ENCODE measurements at places on chromosomes 7 and 10.
A peak's percentile ranks its signal among the peaks of the same experiment; 100 is the strongest.

DNA sequence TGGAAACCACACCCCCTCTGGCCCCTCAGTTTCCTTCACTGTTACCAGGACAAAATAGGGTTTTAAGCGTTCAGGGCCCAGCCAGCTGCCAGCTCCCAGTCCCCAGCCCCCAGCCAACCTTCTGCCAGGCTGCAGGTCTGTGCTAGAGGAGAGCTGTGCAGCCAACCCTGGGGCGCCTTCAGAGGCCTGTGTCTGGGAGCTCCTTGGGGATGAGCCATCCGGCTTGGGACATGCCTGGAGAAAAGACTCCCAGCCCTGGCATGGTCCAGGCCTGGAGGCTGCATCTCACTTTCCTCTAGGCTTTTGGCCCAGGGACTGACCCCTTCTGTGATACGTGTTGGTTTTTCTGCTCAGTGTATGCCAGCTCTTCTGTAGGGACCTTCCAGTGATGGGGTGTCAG, 487.6 kb upstream of the MGMT start:
- DNase-seq, result no peak

GRCh38 chr10:78382772-78383171, 349.1 kb downstream of the RPS24 start:
- no peak for DNase-seq

GRCh38 chr7:132893560-132893959, 188.3 kb downstream of the CHCHD3 start:
- DNase-seq, result no peak

- no peak for DNase-seq
These were observed 61.4 kb upstream of the NAMPT start for GRCh38 chr7:106346167-106346677.

GRCh38 chr7:46719616-46720015, 798.5 kb upstream of the IGFBP3 start:
- no peak for DNase-seq

- no peak for DNase-seq
These were observed 373.7 kb downstream of the PHTF2 start for GRCh38 chr7:78172267-78172757.

GRCh38 chr7:100577507-100577906, 3.8 kb upstream of the SAP25 start:
- no peak for DNase-seq

DNA sequence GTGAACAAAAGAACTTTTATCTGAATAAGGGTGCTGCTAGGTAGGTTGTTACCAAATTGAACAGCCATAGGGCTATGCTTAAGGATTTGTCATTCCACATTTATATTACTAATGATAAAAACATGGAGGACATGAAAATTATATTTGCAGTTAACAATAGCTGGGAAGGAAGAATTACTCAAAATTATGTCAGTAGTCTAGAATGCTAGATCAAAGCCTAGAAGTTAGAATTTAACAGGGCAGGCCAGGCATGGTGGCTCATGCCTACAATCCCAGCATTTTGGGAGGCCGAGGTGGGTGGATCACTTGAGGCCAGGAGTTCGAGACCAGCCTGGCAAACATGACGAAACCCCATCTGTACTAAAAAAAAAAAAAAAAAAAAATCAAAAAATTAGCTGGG, 9.4 kb downstream of the STK17A start:
- no peak for DNase-seq

DNA sequence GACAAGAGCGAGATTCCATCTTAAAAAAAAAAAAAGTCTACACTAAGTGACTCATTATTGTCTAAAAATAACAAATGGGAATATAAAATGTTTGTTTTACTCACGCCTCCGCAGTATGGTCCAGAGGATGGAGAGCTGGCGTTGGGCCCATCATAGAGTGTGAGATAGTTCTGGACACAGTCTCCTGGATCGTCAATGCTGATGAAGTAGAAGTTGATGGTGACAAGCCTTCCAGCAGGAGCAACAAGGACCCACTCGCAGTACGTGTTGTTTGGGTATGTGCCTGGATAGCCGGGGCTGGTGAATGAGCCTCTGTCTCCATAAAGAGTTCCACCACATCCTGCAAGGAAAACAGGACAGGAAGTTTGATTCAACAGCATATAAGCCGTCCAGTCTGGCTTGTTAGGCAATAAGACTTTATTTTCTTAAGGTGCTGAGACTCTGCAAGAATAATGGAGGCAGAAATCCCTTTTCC, 11.5 kb upstream of the RSU1 start:
- DNase-seq, result no peak

DNA sequence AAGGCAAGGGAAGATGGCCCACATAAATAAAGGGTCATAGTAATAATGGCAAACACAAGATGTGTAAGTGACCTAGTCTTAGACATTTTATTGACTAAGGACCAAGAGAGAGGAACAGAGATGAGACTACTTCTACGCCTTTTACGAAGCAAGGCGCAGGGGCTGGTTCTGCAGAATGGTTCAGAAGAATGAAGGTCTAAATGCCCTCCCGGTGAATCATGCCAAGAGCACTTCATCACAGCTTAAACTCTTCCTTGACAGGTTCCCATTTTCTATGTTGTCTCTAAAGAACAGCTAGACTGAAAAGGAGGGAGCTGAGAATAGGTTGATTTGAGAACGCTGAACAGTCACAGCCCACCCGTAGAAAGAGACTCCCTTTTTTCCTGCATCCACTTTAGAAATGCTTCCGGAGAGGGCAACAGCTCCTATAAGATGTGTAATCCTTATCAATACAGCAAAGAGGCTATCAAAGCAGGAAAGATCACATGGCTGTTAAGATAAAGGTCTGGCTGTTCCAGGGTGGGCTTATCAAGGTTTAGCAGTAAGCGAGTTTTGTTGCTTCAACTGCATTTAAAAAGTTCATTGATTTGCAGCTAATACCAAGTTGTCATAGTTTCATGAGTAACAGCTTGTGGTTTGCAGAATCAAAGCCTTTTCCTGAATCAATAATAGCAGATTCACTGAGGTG, 93.4 kb upstream of the AUTS2 start:
- no peak for DNase-seq

GRCh38 chr10:83680470-83680891, 458.8 kb upstream of the GHITM start:
- DNase-seq, result peak; percentile 72

DNA sequence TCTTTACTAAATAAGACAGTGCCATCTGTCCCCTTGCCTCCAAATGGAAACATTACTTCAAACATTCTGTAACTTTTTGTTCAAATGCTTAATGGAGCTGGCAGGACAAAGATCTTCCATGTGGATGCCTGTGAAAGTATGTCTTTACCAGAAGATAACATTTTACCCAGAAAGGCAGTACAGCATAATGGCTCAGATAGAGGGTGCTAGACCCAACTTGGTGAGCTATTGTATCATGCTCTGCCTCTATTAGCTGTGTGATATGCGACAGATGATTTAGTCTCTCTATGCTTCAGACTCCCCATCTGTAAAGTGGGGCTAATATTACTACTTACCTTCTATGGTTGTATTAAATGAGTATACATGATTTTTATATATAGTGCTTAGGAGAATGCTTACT, 8.8 kb upstream of the SMKR1 start:
- DNase-seq, result no peak

DNA sequence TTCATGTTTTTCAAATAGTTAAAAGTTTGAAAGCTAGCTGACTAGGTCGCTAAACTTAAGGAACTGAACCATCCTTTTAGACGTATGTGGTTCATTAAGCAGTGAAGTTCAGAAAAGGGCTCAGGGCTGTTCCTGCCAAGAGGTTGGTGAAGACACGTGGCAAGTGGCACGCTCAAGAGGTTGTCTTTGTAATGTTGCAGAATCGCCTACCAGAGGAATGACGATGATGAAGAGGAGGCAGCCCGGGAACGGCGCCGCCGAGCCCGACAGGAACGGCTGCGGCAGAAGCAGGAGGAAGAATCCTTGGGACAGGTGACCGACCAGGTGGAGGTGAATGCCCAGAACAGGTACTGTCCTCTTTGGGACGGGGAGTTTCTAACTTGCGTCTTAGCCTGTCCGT, 57.8 kb upstream of the AGBL3 start:
- no peak for DNase-seq

- no peak for DNase-seq
These were observed 179.6 kb downstream of the ZMYND11 start for GRCh38 chr10:314871-315270.

DNA sequence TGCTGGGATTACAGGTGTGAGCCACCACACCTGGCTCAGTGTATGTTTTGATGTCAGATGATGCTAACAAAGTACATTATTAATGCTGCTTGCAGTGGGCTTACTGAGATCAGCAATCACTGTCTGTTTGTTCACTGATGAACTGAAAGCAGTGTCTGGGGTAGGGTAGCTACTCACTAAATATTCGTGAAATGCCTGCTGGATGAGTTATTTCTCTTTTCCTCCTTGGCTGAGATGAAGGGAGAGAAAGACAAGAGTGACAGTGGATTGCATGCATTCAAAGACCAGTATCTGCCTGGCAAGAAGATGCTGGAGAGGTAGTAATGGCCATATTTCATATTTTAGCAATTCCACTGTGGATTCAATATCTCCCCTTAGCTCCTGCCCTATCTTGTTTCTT, 32.3 kb downstream of the FAM107B start:
- DNase-seq, result no peak

GRCh38 chr7:132475037-132475668, 101.1 kb downstream of the PLXNA4 start:
- no peak for DNase-seq

DNA sequence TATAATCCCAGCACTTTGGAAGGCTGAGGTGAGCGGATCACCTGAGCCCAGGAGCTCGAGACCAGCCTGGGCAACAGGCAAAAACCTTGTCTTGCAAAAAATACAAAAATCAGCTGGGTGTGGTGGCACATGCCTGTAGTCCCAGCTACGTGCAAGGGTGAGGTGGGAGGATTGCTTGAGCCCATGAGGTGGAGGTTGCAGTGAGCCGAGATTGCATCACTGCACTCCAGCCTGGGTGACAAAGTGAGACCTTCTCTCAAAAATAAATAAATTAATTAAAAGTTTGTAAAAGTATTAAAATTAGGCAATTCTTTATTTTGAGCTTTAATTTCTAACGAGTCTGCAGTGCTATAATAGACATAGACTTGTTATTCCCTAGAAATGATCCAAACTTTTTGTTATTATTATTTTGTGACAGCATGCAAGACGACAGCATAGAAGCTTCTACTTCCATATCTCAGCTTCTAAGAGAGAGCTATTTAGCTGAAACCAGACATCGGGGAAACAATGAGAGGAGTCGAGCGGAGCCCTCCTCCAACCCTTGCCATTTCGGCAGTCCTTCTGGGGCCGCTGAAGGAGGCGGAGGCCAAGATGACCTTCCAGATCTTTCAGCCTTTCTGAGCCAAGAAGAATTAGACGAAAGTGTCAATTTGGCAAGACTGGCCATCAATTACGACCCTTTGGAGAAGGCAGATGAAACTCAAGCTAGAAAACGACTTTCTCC, 11.9 kb downstream of the MYPN start:
- no peak for DNase-seq

- DNase-seq, result no peak
These were observed 408.2 kb upstream of the ADARB2 start for GRCh38 chr10:2145491-2145890.

- DNase-seq, result no peak
These were observed 17.3 kb downstream of the ABCB4 start for GRCh38 chr7:87458148-87458547.

- no peak for DNase-seq
These were observed 1.8 kb downstream of the NPS start for GRCh38 chr10:127550861-127551260.

- DNase-seq, result no peak
These were observed 218.7 kb downstream of the ABCA13 start for GRCh38 chr7:48389977-48390376.

GRCh38 chr10:77896058-77896457, 30.5 kb downstream of the DLG5 start:
- DNase-seq, result no peak

DNA sequence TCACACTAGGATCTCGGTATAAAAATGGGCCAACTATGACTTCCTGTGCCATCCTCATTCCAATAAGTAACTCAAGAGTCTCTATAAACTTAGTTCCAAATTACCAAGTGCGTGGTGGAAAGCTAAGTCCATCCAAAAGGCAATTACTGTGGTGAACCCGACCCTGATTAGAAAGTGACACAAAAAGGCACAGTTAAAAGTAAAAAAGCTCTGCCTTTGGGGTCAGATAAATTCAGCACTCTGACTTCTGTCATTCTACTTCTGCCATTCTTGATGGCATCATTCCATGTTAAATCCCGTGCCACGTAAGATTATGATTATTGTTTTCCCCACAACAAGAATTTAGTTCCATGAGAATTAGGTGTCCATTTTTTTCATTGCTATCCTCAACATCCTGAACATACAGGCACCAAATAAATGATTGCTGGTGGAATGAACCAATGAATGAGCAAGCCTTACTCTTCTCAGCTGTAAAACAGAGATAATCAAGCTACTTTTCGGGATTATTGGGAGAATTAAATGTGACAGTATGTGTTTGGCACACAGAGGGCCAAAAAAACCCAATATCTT, 877 bp downstream of the NCOA4 start:
- no peak for DNase-seq

- DNase-seq, result peak; percentile 44
These were observed 79.0 kb upstream of the TMEM168 start for GRCh38 chr7:112869111-112869774.

GRCh38 chr10:99370993-99371392, 41.8 kb downstream of the CNNM1 start:
- DNase-seq, result peak; percentile 42

- DNase-seq, result no peak
These were observed 8.5 kb upstream of the TMEM270 start for GRCh38 chr7:73852500-73852899.

- no peak for DNase-seq
These were observed 40.9 kb downstream of the MTURN start for GRCh38 chr7:30175636-30176147.

DNA sequence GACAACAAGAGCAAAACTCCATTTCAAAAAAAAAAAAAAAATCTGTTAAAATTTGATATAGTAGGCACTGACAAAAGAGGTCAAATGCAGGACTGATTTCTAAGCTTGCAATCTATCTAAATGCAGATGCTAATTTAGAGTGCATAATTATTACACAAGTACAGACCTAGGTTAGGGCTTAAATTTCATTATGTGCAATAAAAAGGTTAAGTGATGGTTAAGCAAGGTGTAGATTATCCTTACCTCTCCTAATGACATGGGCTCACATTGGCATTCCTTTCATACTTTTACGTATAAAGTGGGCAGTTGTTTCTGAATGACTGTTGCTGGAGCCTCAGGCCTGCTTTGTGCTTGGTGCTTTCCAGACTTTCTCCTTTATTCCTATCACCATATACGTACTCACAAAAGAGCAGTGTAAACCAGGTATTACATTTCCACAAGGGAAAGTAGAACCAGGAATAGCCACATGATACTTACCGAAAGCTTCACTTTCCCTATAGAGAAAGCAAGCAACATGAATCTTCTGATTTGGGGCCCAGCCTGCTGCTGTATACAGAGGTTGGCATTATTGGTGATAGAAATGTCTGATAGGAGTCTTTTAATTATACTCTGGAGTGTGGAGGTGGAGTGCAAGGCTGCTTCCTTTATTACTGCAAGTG, 2.2 kb upstream of the CHCHD1 start:
- DNase-seq, result no peak

DNA sequence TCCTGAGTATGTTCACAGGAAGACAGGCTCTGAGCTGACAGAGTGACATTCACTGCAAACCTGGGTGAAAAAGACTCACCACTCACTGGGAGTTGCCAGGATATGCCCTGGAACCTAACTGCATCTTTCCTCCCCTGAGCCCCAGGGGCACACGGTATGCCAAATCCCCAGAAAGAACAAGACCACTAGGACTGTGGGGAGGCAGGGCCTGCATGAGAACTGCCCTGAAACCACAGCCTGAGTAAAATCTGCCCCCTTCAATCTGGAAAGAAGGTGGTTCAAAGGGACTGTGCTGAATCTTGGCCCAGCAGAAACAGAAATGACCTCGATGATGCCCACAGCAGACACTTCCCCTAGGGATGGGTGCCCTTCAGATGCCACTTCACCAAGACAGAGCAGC, 6.5 kb downstream of the FAM53B start:
- DNase-seq, result no peak

Data from GM13976 (cell line).